ENCODE measurements at places on chromosomes 6 and 20.

- DNase-seq = peak; percentile 92
Observed at GRCh38 chr6:39426073-39426456, 103.6 kb upstream of the KCNK16 start.

GRCh38 chr6:73290435-73290834, 27.4 kb upstream of the KHDC1 start:
- DNase-seq = peak; percentile 56

GRCh38 chr6:31042806-31043205, 32.5 kb downstream of the MUC22 start:
- peak; percentile 63 for DNase-seq

- DNase-seq = no peak
Observed at GRCh38 chr6:90175627-90176538, 120.8 kb downstream of the BACH2 start.

DNA sequence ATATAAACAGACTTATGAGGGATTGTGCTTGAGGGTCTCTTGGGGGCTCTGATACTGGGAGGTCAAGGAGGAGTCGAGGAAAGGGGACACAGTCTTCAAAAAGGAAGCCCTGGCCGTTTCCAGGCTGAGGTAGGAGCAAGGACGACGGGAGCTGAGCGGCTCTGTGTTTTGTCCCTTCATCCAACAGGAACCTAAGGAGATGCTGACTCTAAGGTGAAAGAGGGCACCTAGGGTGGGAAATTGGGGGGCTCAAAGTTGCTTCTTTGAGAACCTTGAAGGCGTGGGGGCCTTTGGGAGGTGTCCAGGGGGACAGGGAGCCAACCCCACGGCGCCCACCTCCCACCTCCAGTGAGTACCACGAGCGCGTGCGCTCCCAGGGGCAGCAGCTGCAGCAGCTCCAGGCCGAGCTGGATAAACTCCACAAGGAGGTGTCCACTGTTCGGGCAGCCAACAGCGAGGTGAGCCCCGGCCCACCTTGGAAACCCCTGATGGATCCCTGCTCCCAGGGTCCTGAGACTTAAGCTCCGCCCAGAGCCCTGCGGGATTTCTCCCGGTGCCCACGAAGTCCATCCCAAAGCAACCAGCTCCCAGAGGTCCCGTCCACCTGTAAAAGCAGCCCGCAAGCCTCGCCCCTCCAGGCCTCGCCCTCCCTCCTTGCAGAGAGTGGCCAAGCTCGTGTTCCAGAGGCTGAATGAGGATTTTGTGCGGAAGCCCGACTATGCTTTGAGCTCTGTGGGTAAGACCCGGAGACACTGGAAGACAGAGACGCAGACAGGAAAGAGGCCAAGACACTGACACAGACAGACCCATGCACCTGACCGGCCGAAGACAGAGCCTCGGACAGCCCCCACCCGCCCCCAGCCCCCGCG, 2.9 kb downstream of the SPAG4 start:
- DNase-seq = peak; percentile 62

- DNase-seq = peak; percentile 67
Observed at GRCh38 chr6:19812512-19813119, 24.6 kb upstream of the ID4 start.

GRCh38 chr20:63283397-63284082, 9.4 kb upstream of the COL20A1 start:
- DNase-seq = no peak

GRCh38 chr6:169807229-169807628, 55.8 kb downstream of the ERMARD start:
- no peak for DNase-seq

GRCh38 chr20:44033344-44033743, 118.7 kb downstream of the TOX2 start:
- no peak for DNase-seq

GRCh38 chr6:13496513-13497190, 9.3 kb upstream of the GFOD1 start:
- peak; percentile 8 for DNase-seq

DNA sequence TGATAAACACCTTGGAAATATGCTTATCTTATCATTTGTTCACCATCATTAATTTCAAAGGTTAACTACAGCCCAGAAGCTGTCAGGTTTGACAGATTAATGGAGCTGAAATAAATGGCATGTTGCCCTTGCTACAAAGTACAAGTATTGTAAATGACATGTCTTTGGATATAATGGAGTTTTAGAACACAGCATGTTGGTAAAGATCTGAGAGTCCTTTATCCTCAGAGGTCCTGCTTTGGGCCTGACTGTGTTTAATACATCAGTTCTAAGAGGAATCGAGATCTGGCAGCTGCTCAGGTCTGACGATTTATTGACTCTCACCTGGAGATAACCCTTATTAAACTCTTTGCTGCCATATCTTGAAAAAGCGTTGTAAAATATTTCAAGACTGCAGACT, 222.7 kb upstream of the OPRM1 start:
- DNase-seq = no peak

DNA sequence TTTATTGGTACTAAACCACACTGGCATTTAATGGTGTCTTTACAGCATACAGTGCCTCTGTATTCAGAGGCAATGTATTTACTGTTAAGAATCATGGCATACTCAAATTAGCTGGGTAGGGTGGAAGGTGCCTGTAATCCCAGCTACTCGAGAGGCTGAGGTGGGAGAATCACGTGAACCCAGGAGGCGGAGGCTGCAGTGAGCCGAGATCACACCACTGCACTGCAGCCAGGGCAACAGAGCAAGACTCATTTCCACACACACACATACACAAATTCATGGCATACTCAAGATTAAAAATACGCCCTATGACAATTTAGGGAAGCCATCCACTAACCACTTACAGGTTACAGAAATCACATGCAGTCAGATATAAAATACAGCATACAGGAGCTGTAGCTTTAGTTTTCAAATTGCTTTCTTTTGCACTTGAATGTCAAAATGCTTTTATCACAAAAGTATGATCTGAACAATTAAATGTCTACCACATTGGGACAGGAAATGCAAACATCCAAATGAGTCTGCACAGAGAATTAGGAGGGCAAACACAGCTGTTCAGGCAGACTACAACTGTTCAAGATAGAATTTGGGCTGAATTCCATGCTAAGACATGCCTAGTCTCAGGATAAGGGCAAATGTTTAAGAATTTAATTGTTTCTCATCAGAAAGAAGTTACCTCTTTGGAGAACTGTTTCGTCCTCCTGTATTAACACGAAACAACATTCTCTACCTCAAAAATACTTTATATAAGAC, 36.4 kb downstream of the CSNK2A1 start:
- no peak for DNase-seq

GRCh38 chr6:39114388-39114703, 640 bp downstream of the SAYSD1 start:
- no peak for DNase-seq

DNA sequence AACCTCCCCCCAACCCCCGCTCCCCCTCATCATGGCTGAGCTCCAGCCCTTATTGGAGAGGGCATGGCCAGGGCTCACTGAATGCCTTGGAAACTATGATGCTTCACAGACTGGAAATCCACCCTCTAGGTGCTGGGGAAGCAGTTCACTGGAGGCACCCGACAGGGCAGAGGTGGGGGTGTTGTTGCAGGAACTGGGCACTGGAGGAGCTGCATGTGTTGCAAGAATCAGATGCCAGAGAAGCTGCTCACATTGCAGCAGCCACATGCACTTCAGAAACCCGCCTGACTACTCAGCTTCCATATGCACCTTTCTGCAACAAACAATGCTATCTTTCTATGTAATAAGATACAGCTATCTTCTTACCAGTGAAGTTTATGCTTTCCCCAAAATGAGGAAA, 7.9 kb upstream of the TBPL1 start:
- DNase-seq = peak; percentile 38

DNA sequence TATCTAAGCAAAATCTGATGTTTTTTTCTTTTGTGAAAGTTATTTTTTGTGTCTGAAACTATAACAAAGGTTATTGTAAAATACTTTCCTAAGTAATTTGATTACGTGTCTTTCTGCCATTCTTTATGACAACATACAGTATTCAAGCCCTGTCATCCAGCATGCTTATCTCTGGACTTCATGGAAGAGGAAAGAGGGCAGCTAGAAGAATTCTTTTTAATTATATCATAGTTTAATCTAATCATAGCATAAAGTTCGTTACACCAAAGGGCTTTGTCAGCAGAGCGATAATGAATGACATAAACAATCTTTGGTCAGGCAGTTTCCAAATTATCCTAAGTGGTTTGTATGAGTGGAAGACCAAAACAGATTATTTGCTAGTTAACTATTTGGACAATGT, 3.5 kb downstream of the ENPP3 start:
- DNase-seq = no peak

DNA sequence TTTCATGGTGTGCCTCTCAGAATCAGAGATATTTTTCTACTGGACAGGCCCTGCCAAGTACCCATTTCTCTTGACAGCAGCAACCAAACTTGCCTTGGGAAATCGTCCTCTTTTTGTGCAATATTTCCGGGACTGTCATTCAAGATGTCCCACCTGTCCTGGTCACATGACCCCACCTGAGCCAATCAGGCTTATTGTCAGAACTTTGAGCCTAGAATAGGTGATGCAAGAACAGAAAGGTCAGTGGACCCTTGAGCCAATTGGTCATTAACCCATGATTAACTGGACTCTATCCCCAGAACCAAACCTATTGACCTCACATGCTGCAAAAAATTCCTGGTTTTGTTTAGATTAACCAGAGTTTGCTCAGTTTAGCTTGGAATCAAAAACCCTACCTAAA, 108.3 kb upstream of the TOP1 start:
- no peak for DNase-seq

DNA sequence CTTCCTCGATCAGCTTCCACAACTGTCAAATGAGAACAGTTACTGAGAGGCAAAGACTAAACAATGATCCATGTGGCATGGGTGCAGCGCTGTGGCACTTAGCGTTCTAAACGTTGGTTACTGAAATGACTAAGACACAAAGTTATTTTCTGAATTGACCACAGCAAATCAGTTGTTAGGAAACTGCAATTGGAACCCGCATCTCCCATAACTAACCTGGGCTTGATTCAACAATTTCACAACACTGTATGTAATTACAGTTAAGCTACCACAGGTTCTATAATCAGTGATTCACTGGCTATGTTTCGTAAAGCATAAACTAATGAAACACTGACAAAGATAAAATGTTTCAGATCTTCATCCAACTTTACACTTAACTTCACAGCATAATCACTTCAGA, 12.5 kb downstream of the WDR27 start:
- DNase-seq = peak; percentile 71

- peak; percentile 95 for DNase-seq
Observed at GRCh38 chr6:52512199-52512598, 64.7 kb downstream of the TRAM2 start.

GRCh38 chr20:49765846-49766541, 46.6 kb upstream of the SLC9A8 start:
- DNase-seq = no peak

- peak; percentile 5 for DNase-seq
Observed at GRCh38 chr20:20547221-20547875, 165.1 kb downstream of the RALGAPA2 start.

DNA sequence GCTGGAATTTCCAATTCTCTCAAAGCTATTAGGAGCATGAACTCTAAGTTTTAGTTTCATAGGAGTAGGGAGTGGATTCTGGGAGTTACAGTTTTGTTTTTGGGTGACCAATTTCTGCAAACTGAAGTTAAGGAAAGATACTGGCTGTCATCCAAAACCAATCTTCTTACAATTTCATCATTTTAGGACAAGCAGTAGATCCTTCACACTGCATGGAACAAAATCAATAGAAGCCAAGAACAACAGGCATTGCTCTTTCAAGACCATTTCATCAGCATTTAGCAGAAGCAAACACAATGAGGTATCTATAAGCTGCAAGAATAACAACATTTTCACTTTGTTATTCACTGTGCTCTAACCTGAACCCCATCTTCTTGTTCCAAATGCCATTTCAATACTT, 173.0 kb downstream of the GMDS start:
- DNase-seq = peak; percentile 28

GRCh38 chr20:60057123-60057865, 99.1 kb downstream of the CDH26 start:
- DNase-seq = peak; percentile 79

- no peak for DNase-seq
Observed at GRCh38 chr6:159809149-159809548, 9.1 kb downstream of the PNLDC1 start.

- no peak for DNase-seq
Observed at GRCh38 chr6:80464901-80465300, 358.4 kb downstream of the BCKDHB start.

DNA sequence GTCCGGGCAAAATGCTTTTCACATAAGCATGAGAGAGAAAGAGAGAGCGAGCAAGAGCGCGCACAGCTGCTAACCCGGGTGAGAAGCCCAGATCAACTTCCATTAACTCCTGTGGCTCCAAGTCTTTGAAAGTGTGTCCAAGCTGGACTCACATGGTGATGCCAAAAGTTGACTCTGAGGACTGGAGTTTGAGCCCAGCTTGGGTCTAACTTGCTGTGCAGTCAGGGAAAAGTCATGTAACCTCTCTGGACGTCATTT, 357.2 kb upstream of the SULF2 start:
- DNase-seq = no peak
